Suppressor macrophage treated with lipopolysaccharide for 1 hour (primary cell): ENCODE measurements at places on chromosomes 16 and 17.
A peak's percentile ranks its signal among the peaks of the same experiment; 100 is the strongest.

DNA sequence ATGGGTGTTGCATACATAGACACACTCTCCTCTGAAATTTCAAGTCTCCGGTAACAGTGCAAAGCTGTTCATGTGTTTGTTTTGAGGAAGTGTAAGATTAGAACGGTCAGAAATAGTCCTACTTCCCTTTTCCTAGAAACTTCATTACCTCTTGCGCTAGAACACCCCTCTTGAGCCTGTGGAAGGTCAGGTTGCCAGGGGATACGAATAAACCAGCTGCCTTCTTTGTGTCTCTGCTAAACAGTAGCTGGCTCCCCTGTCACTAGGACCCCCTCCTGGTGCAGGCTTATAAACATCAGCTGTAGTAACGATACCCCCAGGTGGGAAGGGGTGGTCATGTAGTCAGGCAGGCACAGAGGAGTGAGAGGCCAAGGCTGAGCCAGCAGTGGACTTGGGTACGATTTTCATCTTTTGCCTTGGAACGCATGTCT, 113.4 kb upstream of the RCVRN start:
- peak; percentile 88 for DNase-seq

- DNase-seq, result no peak
Observed at GRCh38 chr17:16981928-16982327, 10.0 kb upstream of the TNFRSF13B start.

DNA sequence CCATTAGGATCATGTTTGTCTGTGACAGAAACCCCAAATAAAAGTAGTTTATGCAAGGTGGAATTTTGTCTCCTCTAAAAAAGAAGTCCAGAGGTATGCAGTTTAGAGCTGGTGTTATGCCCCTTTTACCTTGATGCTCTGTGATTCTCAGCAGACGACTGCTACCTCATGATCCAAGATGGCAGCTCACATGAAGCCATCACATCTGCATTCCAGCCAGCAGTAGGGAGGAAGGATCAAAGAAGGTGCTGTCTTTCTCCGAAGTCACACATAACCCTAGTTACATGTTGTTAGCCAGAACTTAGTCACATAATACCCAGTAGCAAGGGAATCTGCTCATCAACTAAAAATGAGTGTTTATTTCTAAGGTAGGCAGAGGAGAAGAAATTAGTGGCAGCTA, 135.7 kb upstream of the HS3ST2 start:
- DNase-seq, result no peak

DNA sequence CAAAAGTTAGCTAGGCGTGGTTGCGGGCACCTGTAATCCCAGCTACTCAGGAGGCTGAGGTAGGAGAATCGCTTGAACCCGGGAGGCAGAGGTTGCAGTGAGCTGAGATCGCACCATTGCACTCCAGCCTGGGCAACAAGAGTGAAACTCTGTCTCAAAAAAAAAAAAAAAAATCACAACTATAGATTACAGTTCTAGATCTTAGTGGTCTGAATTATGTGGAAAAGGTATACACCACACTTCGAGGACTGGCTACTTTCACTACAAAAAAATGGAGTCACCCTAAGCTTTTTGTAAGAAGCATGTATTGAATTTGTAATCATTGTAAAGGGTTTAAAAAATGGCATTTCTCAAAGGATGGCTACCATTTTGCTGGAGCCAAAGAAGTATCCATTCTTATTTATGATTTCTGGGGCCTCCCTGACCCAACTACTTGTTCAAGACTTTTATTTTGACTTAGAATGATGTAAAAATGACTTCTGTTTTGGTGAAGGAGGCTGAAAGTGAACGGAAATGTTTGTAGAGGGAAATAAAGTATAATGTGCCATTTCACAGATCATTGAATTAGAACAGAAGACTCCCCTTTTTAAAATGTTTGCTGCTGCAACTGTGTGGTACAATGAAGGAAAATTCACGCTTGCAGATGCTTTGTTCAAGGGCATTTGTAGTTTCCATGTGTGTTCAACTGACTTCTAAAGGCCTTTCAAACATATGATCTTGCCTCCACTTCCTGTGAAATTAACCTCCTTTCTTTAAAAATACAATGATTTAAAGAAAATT, 37.1 kb upstream of the NOL11 start:
- no peak for DNase-seq
